ENCODE measurements at places on chromosomes 12 and 14.

- no peak for DNase-seq
Observed at GRCh38 chr12:47894652-47895051, 10.1 kb downstream of the VDR start.

- DNase-seq, result no peak
Observed at GRCh38 chr14:24300326-24300980, 803 bp downstream of the NOP9 start.

GRCh38 chr12:76303365-76303764 is 44.9 kb downstream of the BBS10 start:
- no peak for DNase-seq

DNA sequence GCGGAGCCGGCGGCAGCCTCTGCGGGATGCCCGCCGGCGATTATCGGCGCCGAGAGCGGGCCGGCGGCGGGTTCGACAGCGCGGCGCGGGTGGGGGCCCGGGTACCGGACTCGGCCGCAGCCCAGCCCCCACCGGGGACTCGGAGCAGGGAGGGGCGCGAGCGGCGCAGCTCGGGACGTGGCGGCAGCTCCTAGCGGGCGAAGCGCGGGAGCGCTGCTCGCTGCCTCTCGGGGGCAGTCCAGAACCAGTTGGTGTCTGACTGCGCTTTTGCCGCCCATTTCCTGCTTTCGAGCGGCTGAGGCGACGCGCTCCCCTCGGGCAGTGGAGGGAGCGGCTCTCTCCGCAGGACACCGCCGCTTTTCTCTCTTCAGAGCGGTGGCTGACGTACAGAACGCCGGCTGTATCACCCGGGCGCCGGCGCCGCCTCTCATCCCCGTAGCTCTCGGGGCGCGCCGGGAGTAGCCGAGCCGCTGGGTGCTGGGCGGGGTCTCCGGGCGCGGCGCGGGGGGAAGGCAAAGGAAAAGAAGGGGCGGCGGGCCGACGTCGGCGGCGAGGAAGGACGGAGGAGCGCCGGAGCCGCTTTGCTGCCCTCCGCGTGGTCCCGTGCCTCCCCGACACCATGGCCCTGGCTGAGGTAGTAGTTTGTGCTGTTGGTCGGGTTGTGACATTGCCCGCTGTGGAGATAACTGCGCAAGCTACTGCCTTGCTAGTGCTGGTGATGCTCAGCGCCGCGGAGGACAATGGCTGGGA is 136.6 kb downstream of the MON2 start:
- DNase-seq, result peak; percentile 79

DNA sequence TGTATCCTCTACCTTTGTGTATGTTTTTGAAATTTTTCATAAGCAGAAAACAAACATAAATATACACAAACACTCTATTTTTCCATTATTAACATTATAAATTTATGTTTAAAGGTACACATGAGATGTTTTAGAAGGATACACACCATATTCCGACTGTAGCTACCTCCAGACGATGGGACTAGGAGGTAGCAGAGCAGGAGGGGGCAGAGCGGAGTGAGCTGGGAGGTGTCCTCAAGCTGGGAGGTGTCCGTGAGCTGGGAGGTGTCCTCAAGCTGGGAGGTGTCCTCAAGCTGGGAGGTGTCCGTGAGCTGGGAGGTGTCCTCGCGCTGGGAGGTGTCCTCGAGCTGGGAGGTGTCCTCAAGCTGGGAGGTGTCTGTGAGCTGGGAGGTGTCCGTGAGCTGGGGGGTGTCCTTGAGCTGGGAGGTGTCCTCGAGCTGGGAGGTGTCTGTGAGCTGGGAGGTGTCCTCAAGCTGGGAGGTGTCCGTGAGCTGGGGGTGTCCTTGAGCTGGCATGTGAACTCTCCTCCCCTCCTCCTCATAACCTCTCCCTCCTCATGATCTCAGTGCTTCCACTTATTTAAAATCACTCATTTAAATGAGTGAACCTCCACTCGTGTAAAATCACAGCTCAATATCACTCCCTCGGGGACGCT is 346.9 kb upstream of the SFSWAP start:
- no peak for DNase-seq

DNA sequence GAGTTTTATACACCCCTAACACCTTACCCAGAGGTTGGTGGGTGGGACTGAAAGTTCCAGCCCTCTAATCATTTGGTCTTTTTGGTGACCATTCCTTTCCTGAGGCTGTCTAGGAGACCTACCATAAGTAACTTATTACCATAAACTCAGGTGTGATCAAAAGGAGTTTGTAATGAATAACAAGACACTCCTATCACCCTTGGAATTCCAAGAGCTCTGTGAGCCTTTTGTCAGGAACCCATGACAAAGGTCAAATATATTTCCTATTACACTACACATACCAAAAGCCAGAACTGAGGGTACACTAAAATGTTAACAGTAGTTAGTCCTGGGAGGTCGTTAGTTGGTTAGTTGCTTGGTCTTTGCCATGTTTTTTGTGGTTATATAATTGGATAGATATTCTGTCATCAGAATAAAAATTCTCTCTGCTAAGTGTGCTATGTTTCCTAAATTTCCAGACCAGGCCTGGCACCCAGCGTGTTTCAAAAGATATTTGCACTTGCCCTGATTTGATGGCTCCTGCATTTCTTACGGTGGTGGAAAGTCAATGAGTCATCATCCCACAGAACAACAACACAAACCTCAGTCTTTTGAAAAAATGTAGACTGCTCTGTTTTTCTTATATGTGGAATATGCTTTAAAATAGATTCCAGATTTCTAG is 27.0 kb upstream of the AKAP5 start:
- DNase-seq, result no peak

DNA sequence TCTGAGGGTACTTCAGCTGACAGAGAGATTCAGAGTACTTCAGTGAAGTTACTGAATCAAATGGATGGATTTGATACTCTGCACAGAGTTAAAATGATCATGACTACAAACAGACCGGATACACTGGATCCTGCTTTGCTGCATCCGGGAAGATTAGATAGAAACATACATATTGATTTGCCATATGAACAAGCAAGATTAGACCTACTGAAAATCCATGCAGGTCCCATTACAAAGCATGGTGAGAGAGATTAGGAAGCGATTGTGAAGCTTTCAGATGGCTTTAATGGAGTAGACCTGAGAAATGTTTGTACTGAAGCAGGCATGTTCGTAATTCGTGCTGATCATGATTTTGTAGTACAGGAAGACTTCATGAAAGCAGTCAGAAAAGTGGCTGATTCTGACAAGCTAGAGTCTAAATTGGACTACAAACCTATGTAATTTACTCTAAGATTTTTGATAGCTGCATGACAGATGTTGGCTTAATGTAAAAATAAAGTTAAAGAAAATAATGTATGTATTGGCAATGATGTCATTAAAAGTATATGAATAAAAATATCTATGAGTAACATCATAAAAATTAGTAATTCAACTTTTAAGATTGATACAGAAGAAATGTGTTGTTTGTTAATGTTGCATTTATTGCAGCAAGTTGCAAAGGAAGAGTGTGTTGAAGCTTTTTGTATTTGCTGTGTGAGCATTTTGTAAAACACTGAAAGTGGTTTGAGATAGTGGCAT is 136.1 kb upstream of the RAP1B start:
- no peak for DNase-seq

DNA sequence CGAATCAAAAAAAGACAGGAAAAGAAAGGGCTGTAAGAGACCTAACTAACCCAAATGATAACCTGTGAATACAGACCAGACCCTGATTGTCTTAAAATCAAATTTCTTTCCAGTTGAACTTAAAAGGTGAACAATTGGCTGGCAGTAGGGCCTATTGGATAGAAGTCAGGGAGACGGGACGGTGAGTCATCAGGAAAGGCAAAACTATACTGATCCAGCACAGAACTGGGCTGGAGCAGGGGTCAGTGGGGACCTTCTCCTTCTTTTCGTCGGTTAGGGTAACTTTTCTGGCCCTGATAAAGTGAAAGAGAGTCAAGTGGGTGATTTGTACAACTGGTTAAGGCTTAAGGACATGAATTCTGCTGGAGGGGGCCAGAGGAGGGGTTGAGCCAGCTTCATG is 84.9 kb upstream of the OTX2 start:
- DNase-seq, result no peak

GRCh38 chr14:74514471-74514941 is 20.9 kb downstream of the ISCA2 start:
- DNase-seq, result no peak

DNA sequence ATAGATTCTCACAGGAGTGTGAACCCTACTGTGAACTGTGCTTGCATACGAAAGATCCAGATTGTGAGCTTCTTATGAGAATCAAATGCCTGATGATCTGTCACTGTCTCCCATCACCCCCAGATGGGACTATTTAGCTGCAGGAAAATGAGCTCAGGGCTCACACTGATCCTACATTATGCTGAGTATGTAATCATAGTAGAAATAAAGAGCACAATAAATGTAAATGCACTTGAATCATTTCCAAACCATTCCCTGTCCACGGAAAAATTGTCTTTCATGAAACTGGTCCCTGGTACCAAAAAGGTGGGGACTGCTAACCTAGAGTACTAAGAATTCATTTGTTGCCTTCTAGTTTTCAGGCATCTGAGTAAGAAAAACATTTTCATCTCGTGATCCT is 1215.8 kb upstream of the TMEM132C start:
- DNase-seq, result no peak

GRCh38 chr12:87930627-87931026 is 98.6 kb downstream of the C12orf50 start:
- DNase-seq, result no peak

- DNase-seq, result peak; percentile 61
Observed at GRCh38 chr12:49017891-49018260, 700 bp downstream of the PRKAG1 start.

GRCh38 chr12:65885312-65885711 is 61.0 kb downstream of the HMGA2 start:
- no peak for DNase-seq

DNA sequence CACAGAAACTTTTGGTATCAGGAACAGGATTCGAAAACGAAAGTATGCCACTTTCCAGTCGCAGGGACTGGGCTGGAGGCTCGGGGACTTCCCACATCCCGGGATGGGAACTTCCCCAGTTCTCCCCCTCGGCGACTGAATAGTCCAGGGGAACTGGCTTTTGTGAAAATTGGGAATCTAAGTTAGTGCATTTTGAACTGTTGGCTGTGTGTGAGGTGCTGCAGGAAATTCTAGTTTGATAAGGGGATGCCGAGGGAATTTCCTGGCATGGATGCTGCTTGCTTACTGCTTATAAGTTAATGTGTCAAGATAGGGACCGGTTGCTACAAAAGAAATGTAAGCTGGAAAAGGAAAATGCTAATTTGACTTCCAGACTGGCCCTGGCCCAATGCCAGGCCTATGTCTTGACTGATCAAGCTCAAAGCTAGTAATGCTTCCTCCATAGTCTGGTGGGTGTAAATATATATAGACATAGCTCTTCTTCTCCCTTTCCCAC is 73.4 kb upstream of the EIF5 start:
- no peak for DNase-seq

DNA sequence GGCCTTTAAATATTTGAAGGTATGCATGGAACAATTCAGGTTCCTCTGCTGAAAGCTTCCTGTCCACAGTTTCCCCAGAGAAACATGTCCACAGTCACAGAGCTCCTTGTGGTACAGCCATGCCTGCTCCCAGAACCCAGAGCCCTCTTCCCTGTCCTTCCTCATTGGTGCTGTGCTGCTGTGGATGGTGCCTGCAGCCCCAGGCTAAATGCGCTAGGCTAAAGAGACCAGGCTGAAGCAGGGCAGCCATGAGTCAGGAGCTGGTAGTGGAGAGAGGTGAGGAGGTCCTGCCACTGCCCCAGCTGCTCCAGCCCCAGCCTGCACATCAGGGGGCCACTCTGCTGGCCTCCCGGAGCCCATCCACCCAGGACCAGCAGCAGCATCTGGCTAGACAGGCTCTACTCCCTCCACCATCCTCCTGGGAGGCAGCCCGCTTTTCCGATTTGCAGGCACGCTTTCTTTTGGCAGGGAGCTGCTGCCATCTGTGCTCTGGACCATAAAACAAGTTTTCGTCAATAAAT is 65.4 kb upstream of the DDX11 start:
- DNase-seq, result no peak

- peak; percentile 81 for DNase-seq
Observed at GRCh38 chr12:57476162-57476992, 3.3 kb downstream of the ARHGAP9 start.

Data from stimulated activated CD4-positive, alpha-beta T cell treated with anti-CD3 and anti-CD28 coated beads, Interleukin-2, amount 100 ng/mL, for 24 hours (primary cell).